HFF-Myc (cell line): ENCODE measurements at places on chromosomes 12 and 14.
A peak's percentile ranks its signal among the peaks of the same experiment; 100 is the strongest.

- no peak for DNase-seq
Observed at GRCh38 chr14:93792391-93792790, 4.1 kb upstream of the PRIMA1 start.

- DNase-seq, result no peak
Observed at GRCh38 chr12:111366075-111366474, 2.8 kb downstream of the PHETA1 start.

DNA sequence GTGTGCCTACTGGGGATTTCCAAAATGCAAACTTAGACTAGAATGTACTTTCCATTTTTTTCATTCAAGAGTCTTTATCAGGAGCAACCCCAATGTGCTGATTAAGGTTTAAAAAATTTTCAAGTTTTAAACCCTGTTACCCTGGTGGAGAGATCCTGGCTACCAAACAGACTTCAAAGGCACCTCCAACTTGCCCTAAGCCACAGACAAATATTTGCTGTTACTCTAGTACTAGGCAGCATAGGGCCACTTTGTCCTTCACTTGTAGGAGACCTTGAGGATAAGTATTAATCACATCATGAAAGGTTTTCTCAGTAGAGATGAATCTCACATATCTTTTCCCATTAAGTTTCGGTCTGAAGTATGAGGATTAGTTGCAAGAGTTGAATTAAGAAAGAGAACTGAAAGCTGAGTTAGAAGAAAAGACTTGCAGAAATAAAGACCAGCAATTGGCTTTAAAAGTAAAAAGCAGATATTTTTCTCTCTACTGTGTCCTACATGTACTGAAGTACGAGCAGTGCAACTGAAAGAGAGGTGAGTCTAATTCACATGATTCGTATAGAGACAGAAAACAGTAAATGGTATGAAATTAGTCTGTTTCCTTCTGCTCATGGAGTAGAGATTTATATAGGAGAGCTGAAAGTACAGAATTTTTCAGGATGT, 28.3 kb downstream of the NTN4 start:
- DNase-seq, result no peak

- DNase-seq, result no peak
Observed at GRCh38 chr12:115572440-115572839, 705.1 kb downstream of the MED13L start.

GRCh38 chr12:43742106-43742505, 16.5 kb downstream of the PUS7L start:
- peak; percentile 17 for DNase-seq
